ENCODE measurements at places on chromosomes 6 and 20.

DNA sequence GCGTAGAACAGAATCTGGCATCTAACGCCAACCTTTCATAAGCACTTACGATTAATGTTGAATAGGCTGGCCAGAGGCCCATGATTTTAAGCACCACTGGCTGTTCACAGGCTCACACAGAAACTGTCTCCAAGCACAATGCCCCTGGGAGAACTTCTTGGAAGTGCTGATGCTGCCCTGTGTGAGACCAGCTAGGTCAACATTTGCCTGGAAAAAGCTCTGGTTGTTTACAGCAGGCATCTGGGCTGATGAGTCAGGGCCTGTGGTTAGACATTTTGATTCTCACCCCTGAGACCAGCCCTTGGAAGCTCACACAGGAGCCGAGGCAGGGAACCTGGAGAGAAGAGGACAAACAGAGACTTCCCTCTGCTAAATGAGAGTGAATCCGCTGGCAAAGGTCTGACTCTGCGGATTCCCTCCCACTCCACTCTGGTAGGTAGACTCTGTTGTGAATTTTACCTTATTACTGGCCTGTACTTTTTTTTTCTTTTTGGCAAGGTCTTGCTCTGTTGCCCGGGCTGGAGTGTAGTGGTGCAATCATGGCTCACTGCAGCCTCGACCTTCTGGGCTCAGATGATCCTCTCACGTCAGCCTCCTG, 6.8 kb upstream of the SULF2 start:
- peak; percentile 91 for DNase-seq

DNA sequence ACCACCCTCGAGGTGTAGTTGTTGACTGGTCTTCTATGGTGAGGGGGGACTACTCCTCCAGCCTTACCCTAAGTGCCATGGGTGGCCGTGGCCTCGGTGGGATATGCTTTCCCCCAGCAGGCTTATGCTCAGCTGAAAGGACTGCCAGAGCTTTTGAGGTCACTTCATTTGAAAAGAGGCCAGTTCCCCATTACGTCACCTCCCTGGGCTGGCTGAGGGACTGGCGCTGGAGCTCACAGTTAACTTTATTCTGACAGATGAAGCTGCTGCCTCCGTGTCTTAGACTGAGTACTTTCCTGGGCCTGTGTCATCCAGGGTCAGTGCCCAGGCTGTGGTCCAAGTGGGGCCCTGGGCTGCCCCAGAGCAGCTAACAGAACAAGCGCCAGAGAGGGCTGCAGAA, 42.8 kb upstream of the PCMTD2 start:
- DNase-seq = peak; percentile 88

DNA sequence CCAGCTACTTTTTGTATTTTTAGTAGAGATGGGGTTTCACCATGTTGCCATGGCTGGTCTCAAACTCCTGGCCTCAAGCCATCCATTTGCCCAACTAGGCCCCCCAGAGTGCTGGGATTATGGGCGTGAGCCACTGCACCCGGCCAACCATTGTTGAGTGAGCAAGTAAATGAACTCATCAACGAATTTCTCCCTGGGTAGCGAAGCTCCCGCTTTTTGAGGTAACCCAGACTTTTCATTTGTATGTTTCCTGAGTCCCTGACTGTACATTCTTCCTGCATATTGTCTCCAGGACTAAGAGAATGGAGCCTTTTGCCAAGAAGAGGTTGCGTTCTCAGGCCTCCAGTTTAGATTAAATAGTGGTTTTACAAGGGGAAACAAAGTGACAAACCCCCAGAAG, 36.4 kb downstream of the RIPOR3 start:
- DNase-seq = peak; percentile 89

DNA sequence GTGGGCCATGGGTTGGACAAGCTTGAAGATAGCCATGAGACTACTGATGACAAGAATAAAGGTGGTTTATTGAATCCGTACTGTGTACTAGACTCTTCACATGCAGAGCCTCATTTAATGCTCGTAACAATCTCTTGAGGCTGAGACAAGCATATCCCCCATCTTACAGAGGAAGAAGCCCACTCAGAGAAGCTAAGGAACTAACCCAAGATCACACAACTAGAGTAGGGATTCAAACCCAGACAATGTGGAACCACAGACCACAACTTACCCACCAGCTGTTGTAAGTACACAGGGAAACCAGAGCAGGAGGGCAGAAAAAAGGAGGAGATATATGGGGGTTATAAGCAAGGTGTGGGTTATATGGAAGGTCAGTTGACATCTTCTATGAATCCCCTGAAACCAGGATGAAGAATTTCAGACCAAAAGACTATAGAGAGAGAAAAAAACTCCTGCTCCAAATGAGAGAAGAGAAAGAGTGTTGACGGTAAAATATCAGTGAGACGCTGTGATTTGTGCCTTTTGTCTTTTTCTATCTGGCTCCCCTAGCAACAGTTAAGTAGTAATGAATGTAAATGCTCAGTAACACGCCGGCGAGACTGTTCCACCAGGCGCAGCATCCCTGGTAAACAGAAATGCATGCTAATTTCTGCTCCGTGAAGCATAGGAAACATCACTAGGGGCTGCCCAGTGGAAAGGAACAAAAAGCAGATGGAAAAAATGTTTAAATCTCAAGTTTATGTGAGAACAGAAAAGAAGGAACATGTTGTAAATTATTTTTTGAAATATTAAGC, 80.1 kb upstream of the SLC22A16 start:
- no peak for DNase-seq

- DNase-seq = peak; percentile 82
Observed at GRCh38 chr6:89145091-89145955, 532 bp upstream of the PM20D2 start.

DNA sequence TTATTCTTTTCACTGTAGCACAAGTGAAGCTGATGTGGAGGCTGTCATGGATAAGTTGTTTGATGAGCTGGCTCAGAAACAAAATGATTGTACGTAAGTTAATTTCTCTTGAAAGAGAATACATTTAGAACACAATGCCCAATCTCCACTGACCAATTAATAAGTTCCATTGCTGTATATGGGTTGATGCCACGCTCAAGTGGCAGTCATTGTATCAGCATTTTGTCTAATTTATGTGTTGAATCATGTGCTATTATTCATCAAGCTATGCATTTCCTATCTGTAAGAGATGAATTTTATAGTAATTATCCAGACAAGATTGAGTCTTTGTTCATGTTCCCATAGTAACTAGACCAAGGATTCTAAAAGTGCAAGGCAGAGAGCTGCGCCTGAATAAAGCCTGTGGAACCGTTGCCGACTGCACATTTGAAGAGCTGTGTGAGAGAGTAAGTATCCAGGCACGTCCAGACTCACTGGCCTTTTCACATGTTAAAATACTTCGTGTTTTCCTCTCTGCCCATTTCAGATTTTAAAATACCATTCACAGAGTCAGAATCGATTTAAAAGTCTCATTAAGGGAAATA, 83.8 kb upstream of the FOXO3 start:
- DNase-seq = peak; percentile 61

GRCh38 chr20:13677241-13677640, 38.5 kb upstream of the TASP1 start:
- DNase-seq = peak; percentile 81

DNA sequence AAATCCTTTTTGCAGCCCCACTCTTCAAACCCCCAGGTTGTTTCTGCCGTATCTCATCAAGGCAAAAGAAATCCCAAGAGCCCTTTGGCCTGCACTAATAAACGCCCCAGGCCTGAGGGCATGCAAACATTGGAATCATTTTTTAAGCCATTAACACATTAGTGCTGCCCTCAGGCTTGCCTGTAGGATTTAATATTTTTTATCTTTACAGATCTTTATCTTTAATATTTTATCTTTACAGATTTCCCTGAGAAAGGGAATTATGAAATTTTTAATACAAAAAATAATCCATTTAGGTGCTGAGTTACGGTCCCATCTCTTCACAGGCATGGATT, 14.7 kb downstream of the GTPBP2 start:
- no peak for DNase-seq

- peak; percentile 96 for DNase-seq
Observed at GRCh38 chr20:63740627-63741353, 1.2 kb downstream of the SLC2A4RG start.

GRCh38 chr6:136920671-136921380, 1.3 kb upstream of the SLC35D3 start:
- peak; percentile 10 for DNase-seq

GRCh38 chr6:24227556-24227955, 101.5 kb downstream of the NRSN1 start:
- DNase-seq = no peak

- DNase-seq = peak; percentile 8
Observed at GRCh38 chr6:103122766-103123601, 1729.5 kb downstream of the GRIK2 start.

DNA sequence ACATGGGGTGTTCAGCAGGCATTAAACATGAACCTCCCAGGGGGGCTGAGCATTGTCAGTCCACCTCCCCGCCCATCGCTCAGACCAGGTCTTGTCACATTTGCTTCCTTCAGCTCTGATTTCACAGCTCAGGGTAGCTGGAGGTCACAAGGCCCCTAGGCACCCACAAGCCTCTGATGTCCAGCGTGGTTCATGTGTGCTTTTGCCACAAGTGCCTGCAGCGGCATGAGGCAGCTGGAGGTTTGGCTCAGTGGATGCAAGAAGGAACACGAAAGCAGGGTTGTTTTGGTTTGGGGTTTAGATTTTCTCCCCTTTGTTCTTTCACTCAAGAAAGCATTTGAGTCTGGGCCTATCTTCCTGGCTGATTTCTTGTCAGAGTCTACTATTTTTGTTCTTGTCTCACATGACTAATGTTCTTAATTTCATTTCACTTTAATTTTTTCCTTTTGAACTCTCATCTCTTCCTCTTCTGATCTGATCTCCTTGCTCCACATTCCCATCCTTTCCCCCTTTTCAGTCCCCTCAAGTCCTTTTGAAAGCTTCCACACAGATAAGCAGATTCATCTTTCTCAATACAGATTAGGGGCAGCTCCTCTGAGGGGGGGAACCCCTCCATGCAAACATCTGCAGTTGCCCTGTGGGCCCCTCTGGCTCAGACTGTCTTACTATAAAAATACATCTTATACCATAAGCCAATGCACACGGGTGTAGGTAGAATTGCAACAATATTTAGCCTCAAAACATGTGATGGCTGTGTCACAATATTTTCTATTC, 68.1 kb upstream of the CEP85L start:
- DNase-seq = no peak

- no peak for DNase-seq
Observed at GRCh38 chr6:44059359-44060346, 67.6 kb downstream of the MRPL14 start.

DNA sequence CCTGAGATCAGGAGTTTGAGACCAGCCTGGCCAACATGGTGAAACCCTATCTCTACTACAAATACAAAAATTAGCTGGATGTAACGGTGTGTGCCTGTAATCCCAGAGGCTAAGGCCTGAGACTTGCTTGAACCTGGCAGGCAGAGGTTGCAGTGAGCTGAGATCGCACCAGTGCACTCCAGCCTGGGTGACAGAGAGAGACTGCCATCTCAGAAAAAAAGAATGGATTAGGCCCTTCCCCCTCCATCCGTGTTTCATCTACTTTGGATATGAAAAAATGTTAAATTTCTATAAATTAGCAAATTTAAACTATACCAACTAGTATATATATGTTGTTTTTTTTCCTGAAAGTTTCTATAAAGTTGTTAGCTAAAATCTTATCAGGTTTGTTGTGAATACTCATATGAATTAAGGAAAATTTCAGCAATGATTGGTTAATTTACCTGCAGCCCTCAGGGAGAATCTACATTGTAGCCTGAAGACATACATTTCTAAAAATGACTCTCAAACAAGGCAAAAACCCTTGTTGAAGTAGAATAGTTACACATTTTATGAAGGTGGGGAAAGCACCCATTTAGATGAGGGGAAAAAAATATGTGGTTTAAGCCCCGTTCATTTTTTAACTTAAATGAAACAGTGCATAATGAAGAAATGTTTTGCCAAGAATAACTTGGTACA, 120.9 kb downstream of the TIAM2 start:
- DNase-seq = no peak

GRCh38 chr20:53706008-53706465, 112.4 kb upstream of the ZNF217 start:
- peak; percentile 26 for DNase-seq

DNA sequence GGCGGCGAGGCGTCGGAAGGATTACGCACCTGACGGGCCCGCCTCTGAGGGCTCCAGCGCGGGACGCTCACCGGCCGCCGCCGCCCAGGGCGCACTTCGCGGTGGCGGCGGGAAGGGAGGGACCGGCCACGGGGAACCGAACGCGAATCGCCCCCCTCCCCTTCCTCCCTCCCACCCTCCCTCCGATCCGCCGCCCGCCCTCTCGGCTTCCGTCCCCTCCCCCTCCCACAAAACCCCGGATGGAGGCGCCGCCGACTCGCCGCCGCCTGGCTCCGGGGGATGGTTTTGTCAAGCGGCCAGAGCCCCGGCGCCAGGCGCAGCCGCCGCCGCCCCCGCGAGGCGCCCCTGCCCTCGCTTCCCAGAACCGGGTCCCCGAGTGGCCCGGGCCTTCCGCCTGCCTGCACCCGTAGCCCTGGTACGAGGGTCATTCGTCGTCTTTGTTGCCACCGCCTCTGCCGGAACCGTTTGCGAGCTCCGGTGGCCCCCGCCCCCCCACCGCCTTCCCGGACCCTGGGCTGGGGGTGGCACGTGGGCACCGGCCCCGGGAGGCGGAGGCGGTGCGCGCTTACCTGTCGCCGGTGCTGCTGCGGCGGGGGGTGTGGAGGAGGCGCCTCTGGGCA, 398 bp downstream of the ZBTB2 start:
- DNase-seq = peak; percentile 89

DNA sequence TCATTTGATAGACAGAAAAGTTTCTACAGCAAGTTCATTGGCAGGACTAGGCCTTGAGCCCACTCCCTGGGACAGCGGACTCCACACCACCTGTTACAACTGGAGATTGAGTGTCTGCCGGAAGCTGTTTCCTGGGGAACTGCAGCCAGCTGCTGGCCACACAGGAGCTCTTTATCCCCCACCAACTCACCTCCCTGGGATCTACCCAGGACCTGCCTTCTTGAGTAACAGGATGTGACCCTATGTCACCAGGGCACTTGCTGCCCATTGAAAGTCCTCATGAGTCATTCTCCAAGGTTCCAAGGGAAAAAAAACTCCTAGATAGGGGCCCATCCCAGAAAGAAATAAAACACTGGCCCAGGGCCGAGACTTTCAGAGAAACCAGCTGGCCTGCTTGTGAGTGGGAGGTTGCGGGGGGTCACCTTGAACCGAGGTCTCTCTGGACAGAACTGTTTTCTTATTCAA, 37.4 kb upstream of the SLC9A8 start:
- peak; percentile 84 for DNase-seq

GRCh38 chr20:47929368-47930115, 144.3 kb upstream of the SULF2 start:
- DNase-seq = peak; percentile 92

DNA sequence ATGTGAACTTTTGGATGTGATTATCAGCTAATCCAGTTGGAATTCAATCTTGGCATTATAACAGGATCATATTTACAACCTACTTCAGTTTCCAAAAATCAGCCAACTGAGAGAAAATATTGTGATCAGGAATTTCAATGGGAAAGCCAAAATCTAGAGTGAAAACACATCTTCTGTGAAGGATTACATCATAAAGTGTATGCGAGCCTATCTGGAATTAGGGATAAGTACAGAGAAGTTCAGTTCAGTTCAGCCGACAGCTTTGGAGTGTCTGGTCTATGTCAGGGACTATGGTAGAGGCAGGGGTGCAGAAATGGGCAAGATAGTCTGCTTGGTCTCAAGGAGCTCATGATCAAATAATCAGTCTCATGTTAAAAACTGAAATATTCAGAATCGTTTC, 12.3 kb upstream of the PRIM2 start:
- peak; percentile 88 for DNase-seq

All from muscle of leg (tissue), 16 donors.